Foreskin keratinocyte (primary cell): ENCODE measurements at places on chromosomes 13 and 19. TPM values are rescaled to one million over a fixed set of nuclear protein-coding genes. Genes with fewer than 3 reads are reported as not detected.

The KIR2DL1 gene
- not detected in 2 replicates for total RNA-seq

The ZNF729 gene
- not detected in 2 replicates for total RNA-seq

The OR10H2 gene
- total RNA-seq, result not detected in 2 replicates

The OLFM2 gene
- 1.1 and 1.2 TPM in 2 replicates for total RNA-seq

The ZNF574 gene
- 16.0 and 17.7 TPM in 2 replicates for total RNA-seq

The CALM3 gene
- 172 and 205 TPM in 2 replicates for total RNA-seq

The NR1H2 gene
- 41.0 and 43.9 TPM in 2 replicates for total RNA-seq

The GAPDHS gene
- not detected in 2 replicates for total RNA-seq

GRCh38 chr13:91141543-91142061 lies 205.9 kb upstream of the MIR17HG start:
- no peak for DNase-seq

- DNase-seq, result peak; percentile 23
These were observed 16.1 kb downstream of the CARD8 start for GRCh38 chr19:48239582-48240141.

DNA sequence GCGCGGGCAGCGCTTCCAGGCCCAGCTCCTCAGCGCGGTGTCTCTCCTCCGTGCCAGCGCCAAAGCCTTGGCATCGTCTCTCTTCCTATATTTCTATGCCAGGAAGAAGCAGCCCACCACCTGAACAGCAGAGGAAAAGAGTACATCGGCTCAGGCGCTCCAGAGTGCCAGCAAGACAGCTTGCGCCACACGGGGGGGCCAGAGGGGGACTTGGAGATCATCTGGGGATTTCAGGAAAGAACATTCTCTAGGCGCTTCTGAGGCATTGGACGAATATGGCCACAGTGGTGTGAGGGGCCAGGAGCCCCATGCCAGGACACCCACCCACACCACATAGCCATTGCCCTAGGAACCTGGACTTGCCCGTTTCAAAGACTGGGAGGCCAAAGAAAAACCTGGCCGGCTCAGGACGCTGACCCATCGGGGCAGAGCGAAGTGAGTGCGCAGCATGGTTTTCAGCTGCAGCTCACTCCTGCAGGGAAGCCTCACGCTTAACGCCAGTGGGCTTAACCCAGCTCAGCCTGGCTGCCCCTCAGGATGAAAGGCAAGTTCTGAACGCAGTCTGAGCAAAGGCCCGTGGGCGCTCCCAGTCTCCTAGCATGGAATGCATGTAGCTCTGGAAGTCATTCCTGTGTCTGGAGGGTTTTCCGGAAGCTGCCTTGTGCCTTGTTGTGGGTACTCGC lies 62.1 kb downstream of the GGACT start:
- no peak for DNase-seq

- peak; percentile 61 for DNase-seq
These were observed at the start of gene LRFN3 for GRCh38 chr19:35935911-35936737. TSS of gene LRFN3 (plus strand) at chr19:35936374. CDS start at chr19:35939426, 3,052 bp downstream.

DNA sequence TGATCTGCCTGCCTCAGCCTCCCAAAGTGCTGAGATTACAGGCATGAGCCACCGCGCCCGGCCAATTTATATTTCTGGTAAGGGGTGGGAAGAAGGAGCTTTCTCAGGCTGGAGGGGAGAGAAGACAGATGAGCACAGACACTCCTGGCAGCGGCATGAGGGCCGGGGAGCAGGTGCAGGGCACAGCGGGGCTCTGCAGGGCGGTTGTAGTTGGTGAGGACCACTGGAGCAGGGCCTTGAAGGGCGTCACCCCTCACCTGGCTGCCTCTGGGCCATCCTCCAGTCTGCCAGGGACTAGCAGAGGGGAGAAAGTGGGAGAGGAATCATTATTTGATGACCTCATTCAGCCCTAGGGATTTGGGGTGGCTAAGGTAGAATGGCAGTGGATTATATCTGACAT lies 8.6 kb upstream of the CSNK1G2 start:
- no peak for DNase-seq

- DNase-seq, result peak; percentile 71
These were observed 2.0 kb downstream of the ETV2 start for GRCh38 chr19:35643255-35644205.

GRCh38 chr13:23560571-23561089 lies 9.6 kb upstream of the TNFRSF19 start:
- no peak for DNase-seq

DNA sequence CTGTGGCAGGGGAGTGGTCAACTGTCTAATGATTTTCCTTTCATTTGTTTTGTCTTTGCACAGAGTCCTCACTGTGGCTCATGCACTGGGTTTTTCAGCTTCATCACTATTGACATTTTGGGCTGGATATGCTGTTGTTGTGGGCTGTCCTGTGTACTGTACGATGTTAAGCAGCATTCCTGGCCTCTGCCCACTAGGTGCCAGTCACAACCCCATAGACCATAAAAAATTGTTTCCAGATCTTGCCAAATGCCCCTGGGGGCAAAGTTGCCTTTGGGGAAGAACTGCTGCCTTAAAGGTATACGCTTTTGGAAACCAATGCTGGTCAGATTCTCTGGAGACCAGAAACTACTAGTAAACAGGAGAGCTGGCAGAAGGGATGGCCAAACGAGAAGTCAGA lies 310.4 kb downstream of the SPRY2 start:
- peak; percentile 50 for DNase-seq

- no peak for DNase-seq
These were observed 16.5 kb downstream of the POU2F2 start for GRCh38 chr19:42115705-42116104.

DNA sequence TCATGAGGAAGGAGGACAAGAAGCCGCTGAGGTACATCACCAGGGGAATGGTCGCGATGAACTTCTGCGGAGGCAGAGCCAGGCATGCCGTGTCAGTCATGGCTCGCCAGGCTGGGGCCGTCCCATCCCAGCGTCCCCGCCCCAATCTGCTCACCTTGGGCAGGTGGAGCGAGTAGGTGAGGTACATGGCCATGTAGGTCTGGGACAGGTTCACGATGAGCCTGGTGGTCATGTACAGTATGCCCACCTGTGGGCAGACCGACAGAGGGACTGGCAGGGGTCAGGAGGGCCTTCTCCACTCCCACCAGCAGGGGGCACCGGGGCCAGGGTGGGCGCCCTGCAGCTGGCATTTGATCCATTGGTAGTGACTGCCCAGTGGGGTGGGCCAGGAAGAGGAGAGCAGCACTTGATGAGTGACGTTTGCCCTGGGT lies 8.3 kb downstream of the TEKTIP1 start:
- DNase-seq, result no peak

- DNase-seq, result no peak
These were observed 8.5 kb downstream of the ZNF557 start for GRCh38 chr19:7078008-7078407.

- DNase-seq, result peak; percentile 36
These were observed 174.3 kb downstream of the PTPRS start for GRCh38 chr19:5166262-5166661.

DNA sequence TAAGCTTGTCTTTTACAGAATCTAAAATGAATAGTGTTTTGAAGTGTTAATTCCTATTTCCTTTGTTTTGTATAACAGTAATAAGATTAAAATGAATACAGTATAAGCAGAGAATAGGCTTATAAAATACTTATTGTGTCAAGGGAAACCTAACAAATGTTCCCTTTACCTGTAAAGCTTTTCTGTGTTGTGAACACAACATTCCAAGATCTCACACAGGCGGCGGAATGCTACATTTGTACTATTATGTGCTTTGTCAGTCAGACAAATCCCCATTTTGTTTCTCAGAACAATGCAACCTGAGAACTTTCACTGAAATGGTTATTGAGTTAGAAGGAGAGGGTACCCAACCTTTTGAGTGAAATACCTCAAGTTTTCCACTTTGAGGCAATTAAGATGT lies 1170.3 kb downstream of the OLFM4 start:
- no peak for DNase-seq

- DNase-seq, result no peak
These were observed 17.5 kb downstream of the ATP7B start for GRCh38 chr13:51993713-51994112.

DNA sequence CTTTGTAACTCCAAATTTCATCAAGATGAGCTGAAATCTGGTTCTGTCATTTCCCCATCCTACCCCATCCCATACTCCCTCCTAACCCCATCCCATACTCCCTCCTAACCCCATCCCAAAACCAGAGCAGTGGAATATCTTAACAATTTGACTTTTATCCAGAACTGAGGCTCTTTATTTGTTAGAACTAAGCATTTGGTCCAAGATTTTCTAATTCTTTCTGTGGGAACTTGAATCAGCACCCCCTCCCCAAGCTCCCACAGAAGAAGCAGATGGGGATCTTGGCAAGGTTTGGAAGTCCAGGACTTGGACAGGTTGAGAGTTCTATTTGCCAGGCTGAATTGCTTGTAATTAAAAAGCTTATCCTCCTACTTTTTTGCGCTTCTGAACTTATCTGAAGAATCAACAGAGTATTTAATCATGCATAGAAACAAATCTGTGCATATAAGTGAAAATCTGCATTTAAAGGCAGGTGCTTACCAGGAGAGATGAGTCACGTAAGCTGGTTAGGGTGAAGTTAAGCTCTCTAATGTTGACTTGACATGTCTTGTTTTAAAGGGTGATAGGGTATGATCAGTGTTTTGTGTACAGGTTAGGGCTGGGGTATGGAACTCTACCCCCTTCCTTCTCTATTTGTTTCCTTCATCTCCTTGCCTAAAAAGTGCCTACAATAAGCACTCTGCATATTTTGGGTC lies 111.1 kb downstream of the COG6 start:
- DNase-seq, result peak; percentile 25

GRCh38 chr13:88426661-88427060 lies 755.5 kb downstream of the SLITRK5 start:
- DNase-seq, result no peak
